ENCODE measurements at places on chromosomes 11 and 22. TPM values are rescaled to one million over a fixed set of nuclear protein-coding genes. Genes with fewer than 3 reads are reported as not detected.

CALCA gene
- not detected for total RNA-seq

OR51E2 gene
- not detected for total RNA-seq

GRCh38 chr11:110716361-110716760 is 4.1 kb upstream of the ARHGAP20 start:
- H3K36me3 ChIP-seq = no peaks in the 10 kb centered on the region
- DNase-seq = no peak
- peaks cover 6% of the 10 kb centered on the region for H3K4me1 ChIP-seq
- H3K27me3 ChIP-seq = peaks cover 2% of the 10 kb centered on the region
- H3K4me3 ChIP-seq = no peak overlapping the region

GRCh38 chr11:70399681-70400112 is 1.4 kb downstream of the CTTN start:
- DNase-seq = no peak
- H3K27me3 ChIP-seq = peaks cover 49% of the 10 kb centered on the region
- no peak overlapping the region for H3K4me3 ChIP-seq
- peaks cover 3% of the 10 kb centered on the region for H3K4me1 ChIP-seq
- no peak overlapping the region for H3K27ac ChIP-seq
- H3K36me3 ChIP-seq = no peaks in the 10 kb centered on the region

- H3K4me3 ChIP-seq = no peak overlapping the region
- DNase-seq = no peak
- no peaks in the 10 kb centered on the region for H3K4me1 ChIP-seq
- no peaks in the 10 kb centered on the region for H3K27me3 ChIP-seq
These were observed 11.9 kb downstream of the VSIG10L2 start for GRCh38 chr11:125957618-125958332.

All from T-cell (primary cell).